Right atrium auricular region (tissue), 2 donors: ENCODE measurements at places on chromosomes 3 and 15. TPM values are rescaled to one million over a fixed set of nuclear protein-coding genes. Genes with fewer than 3 reads are reported as not detected.

Gene CCR9
- total RNA-seq, result not detected

Gene SERINC4
- not detected for total RNA-seq

Gene RAB6B
- 9.5 TPM for total RNA-seq

Gene VPS8
- 23.0 TPM for total RNA-seq

Gene TMEM40
- 1.8 TPM for total RNA-seq

Gene LNP1
- total RNA-seq, result 5.4 TPM

Gene PRRT3
- total RNA-seq, result 1.4 TPM

Gene PRTG
- 0.44 TPM for total RNA-seq

Gene CLRN1
- total RNA-seq, result not detected

Gene PAQR5
- 5.0 TPM for total RNA-seq

Gene RBP2
- total RNA-seq, result not detected

Gene CD200
- total RNA-seq, result 12.1 TPM

Gene CLDN1
- 12.7 TPM for total RNA-seq

Gene P2RY12
- total RNA-seq, result 1.5 TPM

Gene MIX23
- 15.5 TPM for total RNA-seq

Gene TMCO5A
- not detected for total RNA-seq

Gene BSN
- 0.63 TPM for total RNA-seq

Gene SGO1
- total RNA-seq, result 0.63 TPM

Gene FAM107A
- total RNA-seq, result 76.5 TPM

Gene CNTN4
- 5.3 TPM for total RNA-seq

Gene GPR62
- 0.12 TPM for total RNA-seq

Gene EFL1
- total RNA-seq, result 14.2 TPM

Gene ATP10A
- total RNA-seq, result 6.0 TPM

Gene NLGN1
- 1.3 TPM for total RNA-seq

Gene CRTAP
- 97.2 TPM for total RNA-seq

Gene PLXNA1
- 22.9 TPM for total RNA-seq

Gene NRROS
- 2.4 TPM for total RNA-seq

Gene CPN2
- total RNA-seq, result not detected

Gene SKOR1
- 0.12 TPM for total RNA-seq

Gene SLC12A1
- total RNA-seq, result not detected

Gene ZMYND10
- total RNA-seq, result 0.26 TPM

Gene EPM2AIP1
- total RNA-seq, result 10.3 TPM

Gene PLCL2
- 32.4 TPM for total RNA-seq

Gene C3orf80
- 0.28 TPM for total RNA-seq

Gene TPRG1
- 2.1 TPM for total RNA-seq
